GDM1 (cell line): ENCODE measurements at places on chromosomes 5 and 9.

DNA sequence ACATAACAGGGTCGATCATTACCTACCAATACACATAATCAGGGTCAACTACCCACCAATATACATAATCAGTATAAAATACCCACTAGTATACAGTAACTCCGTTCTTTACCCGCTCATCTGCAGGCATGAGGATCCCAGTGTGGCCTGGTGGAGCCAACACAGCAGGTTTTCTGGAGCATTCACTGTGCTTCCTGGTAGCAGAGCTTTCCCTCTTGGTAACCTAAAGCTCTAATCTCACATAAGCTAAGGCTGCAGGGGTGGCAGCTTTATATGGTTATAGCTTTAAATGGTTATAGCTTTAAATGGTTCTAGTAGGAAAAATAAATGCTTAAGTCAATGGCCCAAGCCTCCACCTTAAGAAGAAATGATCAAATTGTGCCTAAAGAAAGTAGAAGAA, 11.9 kb downstream of the LCN1 start:
- no peak for DNase-seq

- no peak for DNase-seq
Measured at GRCh38 chr9:125547368-125547767, 159.6 kb downstream of the MAPKAP1 start.

GRCh38 chr5:112106878-112107277, 312.2 kb downstream of the EPB41L4A start:
- DNase-seq: no peak

- no peak for DNase-seq
Measured at GRCh38 chr9:18666348-18666747, 192.4 kb downstream of the ADAMTSL1 start.

DNA sequence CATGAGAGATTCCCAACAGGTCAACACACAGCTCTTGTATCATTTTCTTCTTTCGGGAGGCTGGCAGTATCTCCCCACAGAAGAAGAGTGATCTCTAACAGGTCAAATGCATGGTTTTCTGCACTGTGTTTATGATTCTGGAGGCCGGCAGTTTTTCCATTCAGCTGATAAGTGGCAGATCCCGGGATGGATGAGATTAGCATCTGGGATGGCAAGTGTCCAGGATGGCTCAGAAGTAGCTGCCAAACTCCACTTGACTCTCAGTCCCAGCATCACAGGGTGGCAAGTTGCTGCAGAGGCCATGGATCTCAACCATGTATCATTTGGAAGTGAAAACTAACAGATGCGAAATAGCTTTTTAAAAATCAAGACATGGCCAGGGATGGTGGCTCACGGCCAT, 97.8 kb upstream of the SLC44A1 start:
- DNase-seq: no peak

- no peak for DNase-seq
Measured at GRCh38 chr9:101586651-101587050, 8.1 kb downstream of the PPP3R2 start.

GRCh38 chr9:84136119-84136868, 155.7 kb downstream of the RMI1 start:
- no peak for DNase-seq

- no peak for DNase-seq
Measured at GRCh38 chr5:56229111-56229510, 4.0 kb downstream of the ANKRD55 start.

DNA sequence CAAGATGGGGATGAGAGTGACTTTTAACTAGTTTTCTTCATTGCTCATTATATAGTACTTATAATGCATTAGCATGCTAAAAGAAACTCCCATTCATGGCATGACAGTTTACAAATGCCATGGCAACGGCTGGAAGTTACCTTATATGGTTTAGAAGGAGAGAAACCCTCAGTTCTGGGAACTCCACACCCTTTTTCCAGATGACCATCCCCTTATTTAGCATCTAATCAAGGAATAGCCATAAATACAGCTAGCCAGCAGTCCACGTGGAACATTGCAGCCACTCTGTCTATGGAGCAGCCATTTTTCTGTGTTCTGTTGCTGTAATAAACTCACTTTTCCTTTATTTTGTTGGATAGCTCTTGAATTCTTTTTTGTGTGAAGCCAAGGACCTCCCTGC, 1137.8 kb downstream of the CDH18 start:
- no peak for DNase-seq

- no peak for DNase-seq
Measured at GRCh38 chr5:141343242-141343952, at the start of gene PCDHGA3. PCDHGA3 (plus strand) TSS chr5:141343829; CDS start chr5:141344034, 205 bp downstream.

DNA sequence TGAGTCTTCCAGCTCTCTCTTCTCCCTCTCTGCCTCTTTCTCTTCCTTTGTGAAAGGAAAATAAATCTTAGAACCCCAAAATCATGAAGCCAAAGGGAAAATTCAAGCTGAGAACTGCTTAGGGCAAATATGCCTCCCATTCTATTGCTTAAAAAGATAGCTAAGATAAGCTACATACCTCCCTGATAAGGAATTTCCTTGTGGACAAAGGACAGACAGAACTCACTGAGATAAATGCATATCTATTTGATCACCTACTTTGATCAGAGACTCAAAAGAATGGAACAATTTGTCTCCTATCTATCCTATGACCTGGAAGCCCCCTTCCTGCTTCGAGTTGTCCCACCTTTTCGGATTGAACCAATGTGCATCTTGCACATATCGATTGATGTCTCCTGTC, 220.6 kb upstream of the NMUR2 start:
- DNase-seq: no peak

- no peak for DNase-seq
Measured at GRCh38 chr5:11385251-11385900, 518.9 kb downstream of the CTNND2 start.

DNA sequence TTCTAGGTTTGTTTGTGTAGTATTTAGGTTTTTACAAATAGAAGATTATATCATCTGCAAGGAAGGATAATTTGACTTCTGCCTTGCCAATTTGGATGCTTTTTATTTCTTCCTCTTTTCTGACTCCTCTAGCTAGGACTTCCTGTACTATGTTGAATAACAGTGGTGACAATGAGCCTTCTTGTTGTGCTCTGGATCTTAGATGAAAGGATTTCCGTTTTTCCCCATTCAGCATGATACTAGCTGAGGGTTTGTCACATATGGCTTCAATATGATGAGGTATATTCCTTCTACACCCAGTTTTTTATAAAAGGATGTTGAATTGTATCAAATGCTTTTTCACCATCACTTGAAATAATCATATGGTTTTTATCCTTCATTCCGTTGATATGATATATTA, 101.4 kb downstream of the FBXO4 start:
- no peak for DNase-seq

GRCh38 chr9:117720555-117720954, 16.4 kb downstream of the TLR4 start:
- DNase-seq: no peak

GRCh38 chr5:75142566-75143136, 90.3 kb upstream of the GCNT4 start:
- no peak for DNase-seq

- no peak for DNase-seq
Measured at GRCh38 chr5:133853646-133854365, 114.6 kb downstream of the C5orf15 start.

- no peak for DNase-seq
Measured at GRCh38 chr5:179119415-179120170, 59.4 kb downstream of the ZNF354C start.

DNA sequence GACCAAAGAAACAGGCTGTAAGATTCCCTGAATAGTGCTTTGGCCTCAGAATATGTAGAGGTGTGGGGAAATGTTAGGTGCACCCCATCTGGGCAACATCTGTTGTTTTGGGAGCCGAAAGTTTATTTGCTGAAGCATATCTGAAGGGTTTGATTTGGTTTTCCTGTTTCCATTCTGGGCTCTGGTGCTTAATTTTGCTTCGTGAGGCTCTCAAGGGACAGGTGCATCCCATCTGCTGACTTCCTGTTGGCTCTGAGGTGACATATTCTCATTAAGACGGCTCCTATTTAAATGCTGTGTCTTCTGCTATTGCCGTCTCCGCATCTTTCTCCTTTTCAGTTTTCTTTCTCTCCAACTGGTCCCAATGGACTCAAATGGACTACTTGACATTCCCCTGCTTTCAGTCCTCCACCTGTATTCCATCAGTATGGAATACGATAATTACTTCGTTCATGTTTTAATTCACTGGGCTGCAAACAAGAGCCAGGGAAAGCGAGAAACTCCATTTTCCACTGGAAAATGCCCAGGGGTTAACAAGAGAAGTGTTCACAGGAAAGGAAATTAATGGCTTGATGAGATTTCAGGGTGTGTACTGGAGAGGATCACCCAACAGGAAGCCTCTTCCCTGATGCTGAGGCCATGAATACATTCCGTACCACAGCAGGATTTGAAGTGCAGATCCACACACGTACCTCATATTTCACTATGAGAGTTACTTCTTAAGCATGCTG, 104.0 kb downstream of the MTX3 start:
- no peak for DNase-seq
